ENCODE measurements at places on chromosomes 6 and 20.

GRCh38 chr6:149373511-149373910 lies 26.6 kb upstream of the SUMO4 start:
- no peak for DNase-seq
- H3K4me3 ChIP-seq, result no peak overlapping the region
- peaks cover 35% of the 10 kb centered on the region for H3K36me3 ChIP-seq
- no peaks in the 10 kb centered on the region for H3K27me3 ChIP-seq
- no peak overlapping the region for H3K27ac ChIP-seq

DNA sequence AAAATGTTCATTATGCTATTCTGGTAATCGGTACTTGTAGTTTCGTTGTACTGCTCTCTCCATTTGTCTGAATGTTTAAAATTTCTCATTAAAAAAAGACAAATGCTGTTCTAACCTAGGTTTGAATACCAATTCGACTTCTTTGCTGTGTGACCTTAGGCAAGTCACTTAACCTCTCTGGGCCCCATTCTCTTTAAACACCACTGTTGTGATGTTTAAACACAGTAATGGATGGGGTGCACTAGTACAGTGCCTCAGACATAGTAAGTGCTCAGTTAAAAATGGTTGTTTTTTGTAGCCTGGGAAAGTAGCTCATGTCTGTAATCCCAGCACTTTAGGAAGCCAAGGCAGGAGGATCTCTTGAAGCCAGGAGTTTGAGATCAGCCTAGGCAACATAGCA lies 138.5 kb downstream of the MRPL14 start:
- H3K27me3 ChIP-seq, result peaks cover 16% of the 10 kb centered on the region
- no peaks in the 10 kb centered on the region for H3K36me3 ChIP-seq
- DNase-seq, result no peak

DNA sequence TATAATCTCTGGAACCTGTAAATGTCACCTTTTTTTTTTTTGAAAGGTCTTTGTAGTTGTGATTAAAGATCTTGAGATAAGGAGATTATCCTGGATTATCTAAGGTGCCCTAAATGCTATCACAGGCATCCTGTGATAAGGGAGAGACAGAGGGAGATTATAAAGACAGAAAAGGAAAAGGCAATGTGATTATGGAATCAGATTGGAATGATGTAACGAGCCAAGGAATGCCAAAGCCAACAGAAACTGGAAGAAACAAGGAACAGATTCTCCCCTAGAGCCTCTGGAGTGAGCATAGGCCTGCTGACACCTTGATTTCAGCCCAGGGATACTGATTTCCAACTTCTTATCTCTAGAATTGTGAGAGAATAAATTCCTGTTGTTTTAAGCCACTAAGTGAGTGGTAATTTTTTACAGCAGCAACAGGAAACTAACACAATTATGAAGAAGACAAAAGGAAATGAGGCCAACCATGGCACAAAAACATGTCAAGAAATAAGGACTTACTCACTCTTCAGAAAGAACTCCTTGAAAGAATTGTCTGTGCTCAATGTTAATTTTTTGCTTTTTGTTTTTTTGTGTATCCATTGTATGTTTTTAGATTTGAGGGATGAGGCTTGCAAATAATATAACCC lies 82.7 kb downstream of the CFAP61 start:
- no peaks in the 10 kb centered on the region for H3K4me1 ChIP-seq
- no peak overlapping the region for H3K4me3 ChIP-seq
- no peak for DNase-seq
- H3K36me3 ChIP-seq, result no peaks in the 10 kb centered on the region
- H3K27me3 ChIP-seq, result no peaks in the 10 kb centered on the region

GRCh38 chr6:18693881-18694280 lies 306.7 kb downstream of the RNF144B start:
- no peaks in the 10 kb centered on the region for H3K36me3 ChIP-seq
- no peaks in the 10 kb centered on the region for H3K27me3 ChIP-seq
- H3K4me3 ChIP-seq, result no peak overlapping the region
- H3K4me1 ChIP-seq, result no peaks in the 10 kb centered on the region

- H3K36me3 ChIP-seq, result no peaks in the 10 kb centered on the region
- no peak overlapping the region for H3K4me3 ChIP-seq
- H3K4me1 ChIP-seq, result peaks cover 6% of the 10 kb centered on the region
- no peaks in the 10 kb centered on the region for H3K27me3 ChIP-seq
- peak overlapping the region; percentile 34 for H3K27ac ChIP-seq
- DNase-seq, result no peak
Observed at GRCh38 chr6:56091159-56091869, 156.1 kb downstream of the COL21A1 start.

DNA sequence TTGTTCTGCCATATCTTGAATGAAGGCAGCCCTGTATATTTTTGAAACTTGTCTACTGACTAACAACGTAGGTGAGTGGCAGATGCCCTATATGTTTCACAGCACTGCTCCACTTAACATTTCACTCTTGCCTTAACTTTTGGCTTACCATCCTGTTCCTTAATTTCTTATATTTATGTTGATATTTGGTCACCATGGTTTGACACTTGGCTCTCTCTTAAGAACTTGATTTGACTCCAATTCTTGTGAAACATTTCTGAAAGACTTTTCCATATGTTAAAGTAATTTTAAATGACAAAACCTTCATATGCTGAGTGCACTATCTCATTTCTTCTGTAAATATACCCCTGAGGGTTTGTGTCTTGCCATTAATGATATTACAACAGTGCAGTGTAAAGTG lies 434.3 kb upstream of the IMPG1 start:
- H3K4me3 ChIP-seq, result no peak overlapping the region
- no peaks in the 10 kb centered on the region for H3K36me3 ChIP-seq
- DNase-seq, result no peak
- no peaks in the 10 kb centered on the region for H3K4me1 ChIP-seq
- H3K27me3 ChIP-seq, result no peaks in the 10 kb centered on the region

DNA sequence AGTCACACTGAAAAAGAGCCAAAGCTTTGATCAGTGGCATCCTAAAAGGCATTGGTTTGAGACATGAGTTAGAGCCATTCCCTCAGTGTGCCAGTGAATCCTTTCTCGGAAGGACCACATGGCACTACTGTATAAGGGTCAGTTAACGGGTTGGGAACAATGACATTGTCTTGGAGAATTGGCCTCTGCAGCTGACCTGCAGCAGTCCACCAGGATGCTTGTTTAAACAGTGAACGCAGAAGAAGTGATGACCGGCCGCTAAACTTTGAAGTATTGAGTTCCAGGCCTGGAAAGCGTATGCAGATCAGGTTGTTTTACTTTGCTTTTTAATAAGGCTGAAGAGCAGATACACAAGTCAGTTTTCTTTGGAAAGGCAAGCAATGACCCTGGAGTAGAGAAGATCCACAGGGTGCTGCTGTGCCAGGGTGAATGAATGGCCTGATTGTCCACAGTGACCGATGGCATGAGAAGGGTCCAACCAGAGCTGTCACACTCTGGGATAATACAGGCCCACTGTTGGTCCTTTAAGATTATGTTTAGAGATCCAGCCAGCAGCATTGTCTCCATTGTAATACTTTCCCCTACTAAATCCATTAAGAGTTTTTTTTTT lies 57.8 kb downstream of the GMPR start:
- H3K36me3 ChIP-seq, result peaks cover 21% of the 10 kb centered on the region
- no peak overlapping the region for H3K27ac ChIP-seq
- DNase-seq, result no peak

- H3K4me3 ChIP-seq, result no peak overlapping the region
- no peaks in the 10 kb centered on the region for H3K36me3 ChIP-seq
- DNase-seq, result no peak
- no peak overlapping the region for H3K27ac ChIP-seq
Observed at GRCh38 chr6:80959034-80959433, 793.4 kb downstream of the TENT5A start.

Measured in esophagus squamous epithelium (tissue), 5 donors.